ENCODE measurements at places on chromosomes 16 and 17. TPM values are rescaled to one million over a fixed set of nuclear protein-coding genes. Genes with fewer than 3 reads are reported as not detected.

Gene SCNN1G
- total RNA-seq = not detected

Gene C1QTNF8
- total RNA-seq = not detected

Gene KCNJ18
- not detected for total RNA-seq

Gene YBX2
- total RNA-seq = 0.77 TPM

Gene SLC38A8
- not detected for total RNA-seq

Gene SMPD3
- total RNA-seq = 0.16 TPM

Gene CHAD
- total RNA-seq = not detected

Gene TNFRSF13B
- total RNA-seq = not detected

Gene FSCN2
- total RNA-seq = 0.38 TPM

Gene HES7
- total RNA-seq = not detected

- no peak for DNase-seq
Observed at GRCh38 chr16:75660726-75661302, 13.2 kb downstream of the TERF2IP start.

- peak; percentile 3 for DNase-seq
Observed at GRCh38 chr16:84986879-84987278, 24.5 kb downstream of the ZDHHC7 start.

- DNase-seq = no peak
Observed at GRCh38 chr17:57570724-57571344, 174.3 kb downstream of the CCDC182 start.

DNA sequence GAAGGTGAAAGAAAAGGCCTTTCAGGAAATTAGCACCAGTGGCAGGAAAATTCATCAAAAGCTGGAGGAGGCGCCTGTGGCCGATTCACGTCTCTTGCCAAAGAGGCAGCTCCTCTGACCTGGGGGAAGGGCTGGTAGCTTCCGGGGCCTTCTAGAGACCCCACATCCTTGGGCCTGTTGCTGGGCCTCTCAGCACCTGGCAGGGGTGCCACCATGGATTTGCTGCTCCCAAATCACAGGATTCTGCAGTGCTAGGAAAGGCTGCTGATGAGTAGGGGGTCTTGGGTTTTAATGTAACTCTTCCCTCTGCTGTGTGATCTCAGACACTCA lies 11.6 kb upstream of the CBFB start:
- DNase-seq = no peak

GRCh38 chr17:77833769-77834168 lies 124.7 kb upstream of the TNRC6C start:
- no peak for DNase-seq

DNA sequence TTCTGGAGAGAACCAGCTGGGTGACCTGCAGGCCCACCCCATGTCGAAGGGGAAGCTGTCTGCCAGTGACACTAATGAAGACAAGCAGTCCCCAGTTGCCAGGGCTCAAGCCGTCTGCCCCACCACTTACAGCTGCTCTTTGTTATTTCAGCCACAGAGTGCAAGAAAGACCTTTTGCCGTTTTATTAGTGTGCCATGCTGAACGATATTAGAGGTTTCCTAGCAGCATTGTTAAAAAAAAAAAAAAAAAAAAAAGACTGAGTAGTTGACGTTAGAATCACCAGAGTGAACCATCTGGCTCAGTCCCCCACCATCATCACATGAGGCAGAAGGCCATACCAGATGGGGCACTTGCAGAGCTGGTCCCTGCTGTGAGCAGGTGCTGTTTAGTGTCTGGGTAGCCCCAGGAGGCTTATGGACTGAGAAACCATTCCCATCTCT lies 26.5 kb upstream of the SLC39A11 start:
- DNase-seq = no peak

GRCh38 chr17:70527364-70527888 lies 358.1 kb downstream of the KCNJ2 start:
- DNase-seq = no peak

- DNase-seq = peak; percentile 67
Observed at GRCh38 chr17:63998050-63998720, at the start of gene PRR29. TSS of gene PRR29 (plus strand) at chr17:63998351. CDS start at chr17:63998365, 14 bp downstream.

- peak; percentile 59 for DNase-seq
Observed at GRCh38 chr16:22300427-22301071, 3.3 kb downstream of the POLR3E start.

GRCh38 chr17:29048440-29049368 lies 5.8 kb downstream of the PIPOX start:
- no peak for DNase-seq

GRCh38 chr16:76940251-76940650 lies 250.7 kb upstream of the MON1B start:
- no peak for DNase-seq

- peak; percentile 29 for DNase-seq
Observed at GRCh38 chr17:47604598-47604927, 45.2 kb upstream of the KPNB1 start.

DNA sequence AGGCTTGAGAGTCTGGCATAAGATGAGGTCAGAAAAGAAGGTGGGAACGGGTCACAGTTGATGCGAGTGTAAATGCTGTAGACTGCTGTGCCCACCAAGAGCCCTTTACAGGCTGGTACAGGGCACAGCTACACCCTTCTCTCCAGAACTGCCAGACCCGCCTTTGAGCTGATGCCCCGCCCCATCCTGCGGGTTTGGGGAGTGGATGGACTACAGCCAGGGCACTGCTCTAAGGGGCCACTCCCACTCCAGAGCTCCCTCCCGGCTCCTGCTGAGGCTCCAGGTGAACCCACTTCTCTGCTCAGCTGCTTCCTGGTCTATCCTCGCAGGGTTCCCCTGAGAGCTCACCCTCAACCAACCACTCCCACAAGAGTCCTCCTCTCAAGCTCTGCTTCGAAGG lies 12.3 kb downstream of the MEIOB start:
- no peak for DNase-seq

DNA sequence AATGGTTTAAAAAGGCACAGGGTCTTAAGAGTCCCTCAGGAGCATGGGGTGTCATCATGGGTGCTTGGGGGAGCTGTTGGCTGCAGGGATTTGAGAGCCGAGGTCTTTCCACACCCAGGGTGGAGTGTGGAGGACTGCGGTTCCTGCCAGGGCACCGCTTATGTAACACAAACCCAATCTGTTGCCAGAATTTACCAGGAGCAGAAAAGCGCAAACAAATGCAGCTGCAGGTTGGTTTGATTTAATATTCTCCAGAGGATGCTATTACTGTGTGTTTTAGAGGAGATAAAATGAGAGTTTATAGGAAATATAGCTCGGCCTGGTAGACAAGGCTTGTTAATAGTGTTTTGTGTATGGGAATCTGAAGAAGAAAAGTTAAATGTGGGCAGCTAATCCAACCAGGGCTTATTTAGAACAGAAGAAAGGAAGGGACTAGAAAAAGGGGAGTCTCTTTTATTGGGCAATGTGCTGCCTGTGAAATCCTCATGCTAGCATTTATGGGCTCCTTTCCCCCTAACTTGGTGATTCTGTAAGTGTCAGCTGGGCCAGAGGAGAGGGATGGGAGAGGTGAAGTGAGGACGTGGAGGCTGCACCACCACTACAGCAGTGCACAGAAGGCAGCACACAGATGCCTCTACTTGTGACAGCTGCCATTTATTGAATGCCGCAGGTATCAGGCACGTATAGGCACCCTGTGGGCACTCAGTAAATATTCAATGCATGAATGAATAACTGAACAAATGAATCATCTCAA lies 174.7 kb downstream of the KATNIP start:
- peak; percentile 26 for DNase-seq

GRCh38 chr16:74724820-74725549 lies 24.3 kb upstream of the MLKL start:
- no peak for DNase-seq

GRCh38 chr17:44307387-44308186 lies 814 bp upstream of the RUNDC3A start:
- no peak for DNase-seq

- DNase-seq = no peak
Observed at GRCh38 chr16:4345836-4346781, 5.0 kb downstream of the PAM16 start.

- DNase-seq = no peak
Observed at GRCh38 chr17:82678265-82678891, 20.1 kb downstream of the RAB40B start.

- DNase-seq = no peak
Observed at GRCh38 chr17:80689129-80689619, 144.5 kb downstream of the RPTOR start.

- DNase-seq = no peak
Observed at GRCh38 chr17:47644324-47644723, 5.4 kb upstream of the KPNB1 start.

DNA sequence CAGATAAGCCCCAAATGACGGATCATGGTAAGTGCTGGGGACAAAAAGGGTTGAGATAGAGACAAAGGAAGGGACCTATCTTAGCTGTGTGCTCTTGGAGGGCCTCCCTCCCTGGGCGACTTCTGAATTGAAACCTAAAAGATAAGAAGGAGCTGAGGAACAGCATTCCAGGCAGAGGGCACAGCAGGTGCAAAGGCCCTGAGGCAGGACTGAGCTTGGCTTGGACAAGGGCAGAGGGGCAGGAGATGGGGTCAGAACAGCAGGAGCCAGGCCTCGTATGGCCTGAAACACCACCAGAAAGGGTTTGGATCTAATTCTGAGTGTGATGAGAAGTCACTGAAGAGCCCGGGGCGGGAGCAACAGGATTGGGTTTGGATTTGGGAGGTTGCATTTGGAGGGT lies 75.4 kb downstream of the RTN4RL1 start:
- DNase-seq = no peak

DNA sequence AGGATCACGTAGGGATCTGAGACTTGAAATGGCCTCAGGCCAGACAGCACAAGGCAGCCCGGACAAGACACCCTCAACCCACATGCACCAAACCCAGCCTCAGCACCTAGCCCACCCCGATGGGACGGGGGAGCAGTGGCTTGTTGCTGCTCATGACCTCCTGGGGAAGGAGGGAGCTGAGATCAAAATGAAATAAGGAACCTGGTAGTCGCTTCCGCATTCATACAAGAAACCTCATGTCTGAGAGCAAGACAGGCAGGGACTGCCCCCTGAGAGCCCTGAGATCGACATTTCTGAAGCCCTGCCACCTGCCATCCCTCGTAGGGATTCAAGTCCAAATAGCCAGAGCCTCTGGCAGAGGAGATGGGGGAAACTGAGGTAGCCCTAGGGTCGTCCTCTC lies 5.7 kb upstream of the CEP131 start:
- DNase-seq = no peak

GRCh38 chr16:85573696-85574641 lies 39.2 kb upstream of the GSE1 start:
- DNase-seq = peak; percentile 75

DNA sequence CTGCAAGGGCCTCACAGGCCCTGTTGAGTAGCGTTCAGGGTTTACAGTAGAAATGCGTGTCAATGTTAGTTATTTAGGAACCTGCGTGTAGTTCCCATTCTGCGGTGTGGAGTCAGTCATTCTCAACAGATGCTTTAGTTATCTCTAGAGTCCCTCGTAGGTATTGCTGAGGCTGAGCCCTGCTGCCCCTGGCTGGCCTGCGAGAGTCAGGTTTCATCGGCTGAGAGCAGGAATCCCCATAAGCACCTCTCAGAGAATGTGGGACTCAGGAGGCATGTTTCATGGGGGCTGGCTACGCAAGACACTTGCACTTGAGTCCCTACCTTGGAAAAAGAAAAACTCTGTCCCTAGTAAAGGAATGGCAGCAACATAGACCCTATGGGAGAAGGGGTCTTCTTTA lies 347.5 kb upstream of the ASIC2 start:
- DNase-seq = no peak

DNA sequence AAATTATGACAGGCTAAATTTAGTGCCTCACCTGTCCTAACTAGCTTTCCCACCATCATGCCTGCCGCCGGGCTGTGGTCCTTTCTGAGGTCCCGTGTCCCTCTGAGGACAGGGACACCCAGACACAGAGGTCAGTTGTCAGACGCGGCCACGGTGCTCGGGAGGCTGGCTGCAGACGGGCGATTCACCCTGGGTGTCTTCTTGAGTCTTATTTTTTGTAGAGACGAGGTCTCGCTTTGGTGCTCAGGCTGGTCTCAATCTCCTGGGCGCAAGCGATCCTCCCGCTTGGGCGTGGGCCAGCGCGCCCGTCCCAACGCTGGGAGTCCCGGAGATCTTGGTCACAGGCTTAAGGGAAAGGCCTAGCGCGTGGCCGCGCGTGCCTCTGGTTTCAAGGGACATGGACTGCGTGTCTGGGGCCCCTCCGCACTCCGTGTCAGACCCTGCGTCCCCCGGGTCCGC lies 797 bp upstream of the RAB11FIP3 start:
- DNase-seq = peak; percentile 55

DNA sequence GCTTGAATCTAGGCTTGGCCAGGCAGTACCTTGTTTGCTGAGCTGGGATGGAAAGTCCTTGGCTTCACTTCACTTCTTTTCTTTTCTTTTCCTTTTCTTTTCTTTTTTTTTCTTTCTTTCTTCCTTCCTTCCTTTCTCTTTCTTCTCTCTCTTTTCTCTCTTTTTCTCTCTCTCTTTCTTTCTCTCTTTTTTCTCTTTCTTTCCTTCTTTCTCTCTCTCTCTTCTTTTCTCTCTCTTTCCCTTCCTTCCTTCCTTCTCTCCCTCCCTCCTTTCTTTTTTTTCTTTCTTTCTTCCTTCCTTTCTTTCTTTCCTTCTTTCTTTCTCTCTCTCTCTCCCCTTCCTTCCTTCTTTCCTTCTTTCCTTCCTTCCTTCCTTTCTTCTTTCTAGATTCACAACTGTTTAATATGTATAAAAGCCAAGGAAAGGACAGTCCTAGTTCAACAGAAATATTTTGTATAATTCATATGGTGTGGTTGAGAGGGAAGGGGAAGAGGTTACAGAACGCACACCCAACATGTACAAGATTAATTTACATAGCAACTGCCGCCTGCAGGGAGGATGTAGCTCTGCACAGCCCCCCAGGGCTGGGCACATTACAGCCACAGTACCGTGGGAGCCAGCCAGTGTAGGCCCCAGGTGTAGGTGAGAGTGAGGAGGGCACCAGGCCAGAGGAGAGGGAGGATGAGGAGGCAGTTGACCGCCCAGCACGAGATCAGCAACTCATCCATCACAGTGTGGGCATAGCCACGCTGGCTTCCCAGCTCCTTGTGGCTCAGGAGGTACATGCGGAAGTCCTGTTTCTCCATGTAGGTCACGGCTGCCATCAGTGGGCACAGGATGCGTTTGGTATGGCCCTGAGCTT lies 9.7 kb upstream of the ITGB3 start:
- no peak for DNase-seq

DNA sequence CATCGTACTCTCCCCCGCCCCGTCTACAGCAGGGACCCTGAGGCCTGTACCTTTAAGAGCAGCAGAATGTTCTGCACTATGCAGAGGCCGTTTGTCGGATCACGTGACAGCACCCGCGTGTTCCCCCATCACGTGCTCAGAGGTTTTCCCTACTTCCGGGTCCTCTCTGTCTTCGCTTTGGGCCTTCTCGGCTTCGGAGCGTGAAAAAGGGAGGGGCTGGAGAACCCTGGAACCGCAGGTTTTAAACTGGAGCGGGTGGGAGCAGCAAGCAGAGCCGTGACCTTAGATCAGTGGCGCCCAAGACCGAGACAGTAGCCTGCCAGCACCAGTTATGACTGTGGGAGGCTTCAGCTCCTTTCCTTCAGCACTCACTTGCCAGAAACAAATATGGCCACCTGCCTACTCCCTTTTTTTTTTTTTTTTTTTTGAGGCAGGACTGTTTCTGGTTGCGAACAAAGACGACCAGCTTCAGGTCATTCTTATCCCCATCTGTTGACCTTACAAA lies at the start of gene CLN3:
CLN3 (minus strand) TSS at position 105 of the 505 bp plus-strand sequence. CDS start 315 bp downstream, outside the sequence.
- DNase-seq = peak; percentile 91

- peak; percentile 45 for DNase-seq
Observed at GRCh38 chr17:18184143-18185031, 759 bp downstream of the ALKBH5 start.

- DNase-seq = no peak
Observed at GRCh38 chr16:88588148-88588547, 17.9 kb downstream of the ZC3H18 start.

Measured in left ventricle myocardium inferior (tissue), 1 donor.